GM06990 (cell line): ENCODE measurements at places on chromosomes 3 and 15.

DNA sequence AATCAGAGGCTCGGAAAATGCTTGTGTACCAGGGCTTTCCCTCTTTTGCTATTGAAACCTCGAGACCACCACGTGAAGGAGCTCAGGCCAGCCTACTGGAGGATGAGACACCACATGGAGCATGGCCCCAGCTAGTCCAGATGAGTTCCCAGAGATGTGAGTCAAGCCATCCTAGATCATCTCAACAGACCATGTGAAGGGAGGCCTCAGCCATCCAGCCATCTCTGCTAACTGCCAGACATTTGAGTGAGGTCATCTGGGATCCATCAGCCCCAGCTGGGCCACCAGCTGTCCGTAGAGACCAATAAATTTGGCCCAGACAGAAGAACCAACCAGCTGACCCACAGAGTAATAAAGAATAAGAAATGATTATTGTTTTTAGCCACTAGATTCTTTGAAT lies 62.8 kb upstream of the PROK2 start:
- no peak for DNase-seq

- DNase-seq, result peak; percentile 26
Observed at GRCh38 chr3:61181874-61182273, 69.4 kb downstream of the FHIT start.

GRCh38 chr3:141564241-141564640 lies 77.4 kb downstream of the RASA2 start:
- DNase-seq, result no peak

DNA sequence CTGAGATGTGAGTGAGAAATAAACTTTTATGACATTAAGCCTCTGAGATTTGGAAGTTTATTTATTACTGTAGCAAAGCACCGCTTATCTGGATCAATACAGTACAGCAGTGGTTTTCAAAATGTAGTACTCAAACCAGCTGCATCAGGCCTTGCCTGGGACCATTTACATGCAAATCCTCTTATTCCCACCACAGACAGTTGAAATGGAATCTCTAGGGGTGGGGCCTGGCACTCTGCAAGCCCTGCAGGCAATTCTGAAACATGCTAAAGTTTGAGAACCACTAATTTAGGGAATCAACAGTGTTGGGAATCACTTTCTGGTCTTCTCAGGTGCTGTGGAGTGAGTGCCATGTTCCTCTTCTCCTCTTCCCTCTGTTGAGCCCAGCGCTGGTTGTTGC lies 77.8 kb upstream of the TAMM41 start:
- DNase-seq, result no peak

DNA sequence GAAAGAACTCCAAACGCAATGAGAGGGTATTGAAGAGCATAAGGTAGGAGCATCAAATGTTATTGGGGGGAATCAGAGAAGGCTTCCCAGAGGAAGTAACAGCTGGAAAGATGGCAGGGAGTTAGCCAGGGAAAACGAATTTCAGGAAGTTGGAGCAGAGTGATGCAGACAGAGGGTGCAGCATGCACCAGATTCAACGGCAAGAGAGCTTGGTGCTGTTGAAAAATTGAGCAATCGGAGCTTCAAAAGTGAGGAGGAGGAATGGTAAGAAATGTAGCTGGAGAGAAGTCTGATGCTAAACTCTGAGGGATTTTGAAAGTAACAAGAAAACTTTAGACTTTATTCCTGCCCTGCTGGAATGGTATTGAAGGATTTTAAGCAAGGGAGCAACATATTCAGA lies 541.0 kb upstream of the LMCD1 start:
- DNase-seq, result no peak

DNA sequence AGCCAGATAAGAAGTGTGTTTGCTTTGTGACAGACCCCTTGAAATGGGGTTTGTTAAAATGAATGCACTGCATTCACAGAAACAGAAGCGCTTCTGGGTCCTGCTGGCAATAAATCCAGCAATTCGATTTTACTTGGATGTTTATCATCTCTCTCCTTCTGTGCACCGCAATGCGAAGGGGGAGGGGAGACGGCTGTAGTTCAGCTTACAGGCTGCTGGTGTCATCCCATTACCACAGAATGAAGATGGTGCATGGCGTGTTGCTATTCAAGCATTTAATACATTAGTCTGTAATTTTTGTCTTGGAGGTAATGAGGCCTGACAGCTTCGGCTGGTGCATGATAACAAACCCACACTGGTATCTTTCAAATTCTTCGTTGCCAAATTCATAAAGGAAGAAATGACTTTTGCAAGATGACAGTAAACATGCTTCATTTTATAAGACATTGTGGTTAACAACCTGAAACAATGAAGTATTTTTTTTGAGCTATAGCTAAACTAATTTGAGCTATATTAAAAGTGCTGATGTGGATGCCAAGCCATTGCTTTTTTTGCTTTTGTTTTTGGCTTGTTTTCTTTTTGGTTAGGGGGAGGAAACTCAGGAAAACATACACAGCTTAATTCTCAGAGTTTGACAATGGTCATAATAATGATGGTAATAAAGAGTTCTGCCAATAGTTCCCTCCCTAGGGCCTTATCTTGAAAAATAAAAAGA lies 418.3 kb downstream of the OTOL1 start:
- no peak for DNase-seq

GRCh38 chr15:29618586-29618985 lies 203.7 kb downstream of the TJP1 start:
- DNase-seq, result no peak

DNA sequence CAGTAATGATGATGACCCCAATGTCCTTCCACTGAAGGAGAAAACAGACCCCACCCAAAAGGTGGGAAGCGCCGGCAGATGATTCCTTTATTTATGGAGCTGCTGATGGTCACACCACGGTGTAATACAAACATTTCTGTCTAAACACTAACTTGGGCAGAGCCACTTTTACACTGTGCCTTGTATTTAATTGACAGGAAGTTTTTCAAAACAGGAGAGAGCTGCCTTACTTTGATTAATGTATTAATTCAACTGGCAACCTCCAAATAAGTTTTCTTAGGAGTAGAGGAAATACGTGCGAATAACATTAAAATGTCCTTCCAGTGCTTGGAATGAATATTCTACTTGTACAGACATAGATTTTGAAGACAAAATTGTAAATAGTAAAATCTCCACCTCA lies 70.4 kb downstream of the WWTR1 start:
- no peak for DNase-seq

DNA sequence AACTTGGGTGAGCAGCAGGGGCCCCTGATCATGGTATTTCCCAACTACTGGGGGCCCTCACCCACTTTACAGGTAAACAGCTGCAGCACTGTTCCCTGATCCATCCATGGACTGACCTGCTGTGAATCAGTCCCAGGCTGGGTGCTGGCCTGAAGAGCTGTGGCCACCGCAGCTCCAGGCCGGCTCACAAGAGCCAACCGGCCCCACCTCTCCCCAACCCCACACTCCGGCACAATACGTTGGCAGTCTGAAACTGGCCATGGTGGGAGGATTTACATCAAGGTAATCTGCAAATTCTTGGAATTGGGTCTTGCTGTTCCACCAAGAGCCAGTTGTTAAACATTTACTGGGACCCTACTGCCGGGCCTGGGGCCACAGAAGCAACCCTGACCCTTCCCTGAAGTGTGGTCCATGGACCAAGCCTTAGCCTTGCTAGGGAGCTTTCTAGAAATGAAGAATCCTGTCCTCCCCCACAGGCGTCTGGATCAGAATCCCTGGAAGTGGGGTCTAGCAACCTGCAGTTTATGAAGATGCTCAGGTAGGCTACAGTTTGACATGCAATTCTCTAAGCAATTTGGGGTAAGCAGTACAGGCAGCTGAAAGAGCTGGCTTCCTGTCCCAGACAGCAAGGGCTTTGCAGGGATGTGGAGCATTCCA lies 3.7 kb downstream of the SLC6A20 start:
- DNase-seq, result no peak

GRCh38 chr15:38503496-38503895 lies 49.6 kb downstream of the FAM98B start:
- no peak for DNase-seq

GRCh38 chr3:55591888-55592287 lies 104.8 kb upstream of the WNT5A start:
- DNase-seq, result no peak

DNA sequence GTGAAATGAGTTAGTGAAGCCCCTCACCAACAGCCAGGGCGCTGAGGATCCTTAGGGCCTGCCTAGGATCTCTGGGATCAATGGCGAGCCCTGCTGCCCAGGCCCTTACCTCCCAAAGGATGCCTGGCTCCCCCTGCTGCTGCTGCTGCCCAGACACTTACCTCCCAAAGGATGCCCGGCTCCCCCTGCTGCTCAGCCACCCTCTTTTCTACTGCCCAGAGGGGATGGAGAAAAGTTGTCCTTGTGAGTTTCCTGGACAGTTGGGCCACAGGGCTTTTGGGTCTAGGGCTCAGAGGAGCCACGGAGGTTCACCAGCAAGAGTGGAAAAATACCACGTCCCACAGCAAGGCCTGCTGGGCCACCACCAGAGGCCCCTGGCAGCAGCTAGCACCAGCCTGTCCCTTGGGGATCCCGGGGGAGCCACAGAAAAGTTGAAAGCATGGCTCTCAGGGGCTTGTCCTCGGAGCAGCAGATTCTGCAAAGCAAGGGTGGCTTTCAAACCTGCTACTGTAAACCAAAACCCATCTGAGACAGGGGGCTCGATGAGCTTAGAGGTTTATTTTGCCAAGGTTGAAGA lies 59.4 kb downstream of the SLC6A6 start:
- DNase-seq, result no peak

GRCh38 chr3:194888916-194889315 lies 203.2 kb downstream of the FAM43A start:
- DNase-seq, result no peak

DNA sequence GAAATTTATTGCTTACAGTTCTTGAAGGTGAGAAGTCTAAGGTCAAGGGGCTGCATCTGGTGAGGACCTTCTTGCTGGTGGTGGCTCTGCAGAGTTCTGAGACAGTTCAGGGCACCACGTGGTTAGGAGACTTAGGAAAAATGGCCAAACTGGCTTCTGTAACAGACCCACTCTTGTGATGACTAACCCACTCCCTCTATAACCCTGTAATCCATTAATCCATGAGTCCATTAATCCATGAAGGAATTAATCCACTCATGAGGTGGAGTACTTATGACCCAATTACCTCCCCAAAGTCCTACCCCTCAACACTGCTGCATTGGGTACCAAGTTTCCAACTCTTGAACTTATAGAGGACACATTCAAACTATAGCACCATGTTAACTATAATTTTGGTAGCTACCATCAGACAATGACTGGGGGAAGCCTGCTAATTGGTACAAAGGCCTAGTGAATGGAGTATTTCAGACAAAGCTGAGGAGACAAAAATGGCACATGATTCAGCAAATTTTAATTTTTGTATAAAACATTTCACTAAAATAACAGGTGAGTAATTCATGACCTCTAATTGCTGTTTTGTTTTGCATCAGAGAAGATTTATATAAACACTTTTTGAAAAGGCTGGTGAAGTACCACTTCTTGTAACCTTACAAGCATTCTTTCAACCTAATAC lies 374.1 kb upstream of the TBL1XR1 start:
- no peak for DNase-seq

GRCh38 chr3:119627461-119627860 lies 29.8 kb downstream of the PLA1A start:
- DNase-seq, result peak; percentile 63

DNA sequence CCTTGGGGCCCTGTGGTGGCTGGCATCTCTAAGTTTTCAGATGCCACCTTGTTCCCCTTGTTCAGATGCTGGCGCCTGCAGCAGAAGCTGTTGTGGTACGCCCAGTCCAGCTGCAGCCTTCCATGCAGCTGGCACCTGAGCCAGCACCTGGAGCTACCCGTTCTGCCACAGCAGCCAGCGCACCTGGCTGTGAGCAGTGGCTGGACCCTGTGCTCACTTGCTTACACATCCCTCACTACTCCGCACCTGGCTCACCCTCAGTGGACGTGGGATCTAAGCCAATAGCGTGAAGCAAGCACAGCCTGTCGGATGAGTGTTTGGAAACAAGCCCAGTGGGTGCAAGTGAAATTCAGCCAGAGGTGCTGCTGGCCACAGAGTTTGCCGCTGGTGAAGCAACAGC lies 607.5 kb upstream of the BCHE start:
- no peak for DNase-seq

GRCh38 chr3:101104321-101104720 lies 111.1 kb upstream of the ABI3BP start:
- no peak for DNase-seq

GRCh38 chr15:91099616-91099994 lies 452 bp upstream of the SV2B start:
- peak; percentile 44 for DNase-seq

- DNase-seq, result no peak
Observed at GRCh38 chr3:105470851-105471250, 104.1 kb downstream of the ALCAM start.

DNA sequence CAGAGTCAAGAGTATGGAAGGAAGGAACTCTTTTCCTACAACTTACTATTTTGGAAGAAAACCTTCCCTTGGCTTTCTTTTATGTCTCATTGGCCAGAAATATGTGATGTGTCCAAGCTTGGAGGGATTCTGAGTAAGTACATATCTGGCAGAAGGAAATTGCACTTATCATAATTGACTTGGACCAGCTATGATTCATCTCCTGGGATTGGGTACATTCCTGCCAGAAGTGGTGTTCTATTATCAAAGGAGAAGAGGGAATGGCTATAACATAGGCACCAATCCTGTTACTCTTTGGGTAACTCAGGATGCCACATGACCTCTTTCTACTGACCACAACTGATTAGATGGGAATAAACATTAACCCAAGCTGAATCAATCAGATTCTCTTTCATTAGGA lies 13.5 kb upstream of the DAZL start:
- no peak for DNase-seq

DNA sequence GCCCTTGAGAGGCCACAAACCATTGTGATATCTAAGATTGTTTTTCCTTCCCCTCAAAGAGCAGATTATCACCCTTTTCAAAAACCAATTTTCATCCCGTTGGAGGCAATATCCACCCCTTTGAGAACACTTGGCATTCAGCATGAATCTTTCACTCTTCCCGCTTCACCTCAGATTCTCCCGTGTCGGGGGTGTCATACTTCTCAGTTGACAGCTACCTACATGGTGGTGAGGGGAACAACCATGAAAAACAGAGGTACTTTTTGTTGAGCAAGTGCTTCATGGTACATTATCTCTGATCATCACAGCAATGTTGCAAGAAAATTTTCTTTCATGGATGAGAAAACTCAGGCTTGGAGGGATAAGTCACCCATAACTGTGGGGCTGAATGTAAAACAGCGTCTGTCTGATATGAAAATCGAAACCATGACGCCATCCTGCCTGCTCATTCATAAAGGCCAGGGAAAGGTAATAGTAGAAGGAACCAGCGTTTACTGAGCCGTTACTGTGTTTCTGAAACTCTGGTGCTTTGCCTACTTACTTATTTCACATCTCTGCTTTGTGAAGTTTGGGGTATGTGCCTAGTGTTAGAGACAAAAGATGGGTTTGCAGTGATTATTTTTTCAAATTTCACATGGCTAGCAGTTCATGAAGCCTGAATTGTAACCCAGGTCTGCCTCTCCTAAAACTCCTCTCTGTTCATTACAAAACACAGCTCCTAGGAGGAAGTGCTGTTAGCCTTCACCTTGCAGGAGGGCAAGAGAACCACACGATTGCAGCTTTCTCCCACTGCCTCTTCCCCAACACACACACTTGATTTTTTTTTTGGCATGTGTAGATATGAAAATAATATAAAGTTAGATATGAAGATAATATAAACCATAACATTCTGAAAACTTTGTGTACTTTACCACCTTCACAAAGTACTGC lies 35.4 kb downstream of the SV2B start:
- peak; percentile 63 for DNase-seq
